Stimulated activated CD8-positive, alpha-beta memory T cell treated with anti-CD3 and anti-CD28 coated beads, Interleukin-4, amount 100 ng/mL, for 1 hour (primary cell): ENCODE measurements at places on chromosomes 6 and 20.

GRCh38 chr6:52872031-52872430 lies 31.4 kb upstream of the GSTA5 start:
- no peak for DNase-seq

DNA sequence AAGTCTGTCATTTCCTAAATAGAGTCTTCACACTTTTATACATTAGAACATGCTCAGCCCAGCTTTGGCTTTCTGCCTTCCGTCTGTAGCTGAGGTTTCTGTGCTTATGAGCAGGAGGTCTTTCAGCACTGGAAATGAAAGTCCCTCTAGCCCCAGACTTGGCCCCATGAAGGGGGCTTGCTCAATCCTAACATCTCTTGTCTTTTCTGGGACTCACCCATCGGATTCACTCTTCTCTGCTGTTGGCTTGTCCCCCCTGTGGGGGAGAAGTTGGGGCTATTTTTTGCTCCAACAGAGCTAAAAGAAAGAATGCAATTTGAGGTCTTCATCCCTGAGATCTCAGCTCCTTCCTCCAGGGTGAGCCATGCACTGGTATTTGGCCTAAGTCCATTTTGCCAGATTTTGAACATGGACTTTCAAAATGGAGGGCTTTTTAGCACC lies 177.7 kb downstream of the MRPL14 start:
- DNase-seq = no peak

- DNase-seq = no peak
Measured at GRCh38 chr6:56729719-56730118, 87.0 kb upstream of the DST start.

- DNase-seq = no peak
Measured at GRCh38 chr6:21556968-21557721, 36.4 kb upstream of the SOX4 start.

DNA sequence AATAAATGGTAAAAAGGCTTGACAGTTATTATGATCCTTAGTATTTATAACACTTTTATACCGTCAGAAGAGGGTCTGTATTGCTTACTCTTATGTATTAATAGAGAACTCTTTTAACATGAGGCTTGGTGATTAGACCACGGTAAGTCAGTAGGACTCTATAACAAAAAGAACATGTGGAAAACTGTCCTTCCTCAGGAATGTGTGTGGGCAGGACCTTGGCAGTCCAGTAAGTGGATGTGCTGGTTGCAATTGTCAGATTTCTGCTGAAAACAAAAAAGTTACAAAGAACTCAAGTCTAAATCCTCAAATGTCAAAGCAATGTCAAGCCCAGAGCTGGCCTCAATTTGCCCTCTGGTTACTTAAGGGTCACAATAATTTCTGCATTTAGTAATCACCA lies 81.1 kb downstream of the PLCG1 start:
- no peak for DNase-seq

DNA sequence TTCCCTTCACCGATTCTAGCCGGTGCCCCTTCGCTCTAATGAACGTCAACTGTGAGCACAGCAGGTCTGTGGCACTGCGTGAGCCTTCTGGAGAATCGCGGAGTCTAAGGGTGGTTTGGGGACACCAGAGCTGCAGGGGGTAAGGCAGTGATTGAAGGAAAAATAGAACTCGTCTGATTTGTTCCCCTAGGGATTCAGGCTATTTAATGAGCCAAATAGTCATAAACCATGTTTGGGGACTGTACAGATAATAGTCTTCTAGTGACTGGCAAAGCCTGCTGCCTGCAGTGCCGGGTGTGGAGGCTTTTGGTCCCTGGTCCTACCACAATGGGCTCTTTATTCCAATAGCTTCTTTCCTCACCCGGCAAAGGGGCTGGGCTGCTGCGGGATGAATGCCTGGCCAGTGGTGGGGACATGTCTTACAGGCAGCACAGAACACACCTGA lies 11.1 kb upstream of the NTSR1 start:
- no peak for DNase-seq

GRCh38 chr6:43747784-43748183 lies 22.2 kb upstream of the VEGFA start:
- no peak for DNase-seq

GRCh38 chr6:1271071-1271763 lies 40.7 kb upstream of the FOXQ1 start:
- DNase-seq = no peak

GRCh38 chr6:23173234-23173633 lies 603.9 kb downstream of the HDGFL1 start:
- no peak for DNase-seq

- DNase-seq = peak; percentile 15
Measured at GRCh38 chr6:159727717-159728445, 575 bp downstream of the WTAP start.

- DNase-seq = no peak
Measured at GRCh38 chr6:130385064-130385695, 19.4 kb downstream of the TMEM200A start.

GRCh38 chr20:23835716-23836115 lies 9.2 kb upstream of the CST2 start:
- DNase-seq = no peak
